Kidney (tissue), 22 donors: ENCODE measurements at places on chromosomes 1 and 21. TPM values are rescaled to one million over a fixed set of nuclear protein-coding genes. Genes with fewer than 3 reads are reported as not detected.

DNA sequence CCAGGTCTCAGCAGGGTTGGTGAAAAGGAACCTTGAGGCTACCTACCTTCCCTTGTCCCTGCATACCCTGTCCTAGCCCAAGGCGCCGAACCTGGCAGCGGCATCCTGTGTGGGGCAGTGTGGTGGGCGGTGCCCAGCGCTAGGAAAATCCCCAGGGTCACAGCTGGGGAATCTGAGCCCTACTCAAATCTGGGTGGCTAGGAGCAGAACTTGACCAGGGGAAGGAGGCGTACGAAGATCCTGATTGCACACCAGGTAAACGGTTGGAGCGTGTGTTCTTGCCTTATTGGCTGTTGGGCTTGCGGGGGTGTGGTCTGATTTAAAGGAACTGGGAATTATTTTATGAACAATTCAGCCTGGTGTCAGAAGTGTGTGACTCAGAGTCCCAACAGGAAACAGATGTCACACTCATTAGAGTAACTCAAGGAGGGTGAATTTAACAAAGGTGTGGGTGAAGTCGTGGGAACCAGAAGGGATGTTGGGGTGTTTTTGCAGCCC is 118.6 kb downstream of the LRIG2 start:
- no peak overlapping the region for H3K27ac ChIP-seq
- no peak for DNase-seq
- no peaks in the 10 kb centered on the region for H3K36me3 ChIP-seq

GRCh38 chr1:168772428-168773060 is 43.5 kb upstream of the DPT start:
- no peaks in the 10 kb centered on the region for H3K27me3 ChIP-seq
- no peak overlapping the region for H3K27ac ChIP-seq
- no peaks in the 10 kb centered on the region for H3K36me3 ChIP-seq
- no peak overlapping the region for H3K4me3 ChIP-seq

DNA sequence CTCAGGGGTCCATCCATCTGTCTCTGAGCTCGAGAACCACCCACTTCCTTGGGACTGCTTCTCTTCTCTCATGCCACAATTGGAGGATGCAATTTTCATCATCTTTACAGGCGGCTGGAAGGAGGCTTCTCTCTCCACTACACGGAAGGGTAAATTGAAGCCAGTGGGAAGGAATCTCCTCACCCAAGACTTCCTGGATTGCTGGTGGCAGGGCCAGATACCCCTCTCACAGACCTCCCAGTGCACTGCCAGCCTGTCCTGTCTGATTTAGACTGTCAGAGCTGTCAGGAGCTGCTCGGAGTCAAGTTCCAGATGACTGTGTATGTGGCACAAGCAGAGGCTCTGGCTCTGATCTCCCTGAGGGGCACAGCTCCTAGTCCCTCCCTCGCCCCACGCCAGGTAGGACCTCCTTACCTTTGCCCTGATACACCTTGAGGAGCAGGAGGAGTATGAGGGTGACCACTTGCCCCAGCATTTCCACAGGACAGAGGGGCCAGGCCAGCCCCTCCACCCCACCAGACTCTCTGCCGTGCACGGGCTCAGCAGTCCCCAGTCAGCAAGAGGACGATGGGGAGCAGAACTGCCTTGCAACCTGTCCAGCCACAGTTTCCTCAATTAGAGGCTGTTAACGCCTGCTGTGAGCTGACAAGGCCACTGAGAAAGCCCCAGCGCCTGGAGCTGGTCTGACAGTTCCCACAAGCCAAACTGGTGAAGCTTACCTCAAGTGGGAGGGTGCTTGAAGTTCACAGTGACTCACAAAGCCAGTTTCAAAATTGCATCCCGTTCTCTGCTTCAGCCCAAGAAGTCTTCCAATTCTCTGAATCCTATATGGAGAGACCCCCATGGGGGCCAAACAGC is at the start of gene CD244:
Gene CD244 (minus strand): TSS at position 685 of the 858 bp plus-strand sequence. CDS start 210 bp downstream, at position 475.
- DNase-seq: no peak
- H3K36me3 ChIP-seq: no peaks in the 10 kb centered on the region
- no peak within 1 kb of the TSS for H3K4me3 ChIP-seq
- H3K4me1 ChIP-seq: no peaks in the 10 kb centered on the region
- H3K27ac ChIP-seq: no peak within 1 kb of the TSS

GRCh38 chr1:196136396-196136795 is 471.8 kb downstream of the KCNT2 start:
- no peak for DNase-seq
- H3K4me1 ChIP-seq: no peaks in the 10 kb centered on the region
- H3K27me3 ChIP-seq: no peaks in the 10 kb centered on the region

DNA sequence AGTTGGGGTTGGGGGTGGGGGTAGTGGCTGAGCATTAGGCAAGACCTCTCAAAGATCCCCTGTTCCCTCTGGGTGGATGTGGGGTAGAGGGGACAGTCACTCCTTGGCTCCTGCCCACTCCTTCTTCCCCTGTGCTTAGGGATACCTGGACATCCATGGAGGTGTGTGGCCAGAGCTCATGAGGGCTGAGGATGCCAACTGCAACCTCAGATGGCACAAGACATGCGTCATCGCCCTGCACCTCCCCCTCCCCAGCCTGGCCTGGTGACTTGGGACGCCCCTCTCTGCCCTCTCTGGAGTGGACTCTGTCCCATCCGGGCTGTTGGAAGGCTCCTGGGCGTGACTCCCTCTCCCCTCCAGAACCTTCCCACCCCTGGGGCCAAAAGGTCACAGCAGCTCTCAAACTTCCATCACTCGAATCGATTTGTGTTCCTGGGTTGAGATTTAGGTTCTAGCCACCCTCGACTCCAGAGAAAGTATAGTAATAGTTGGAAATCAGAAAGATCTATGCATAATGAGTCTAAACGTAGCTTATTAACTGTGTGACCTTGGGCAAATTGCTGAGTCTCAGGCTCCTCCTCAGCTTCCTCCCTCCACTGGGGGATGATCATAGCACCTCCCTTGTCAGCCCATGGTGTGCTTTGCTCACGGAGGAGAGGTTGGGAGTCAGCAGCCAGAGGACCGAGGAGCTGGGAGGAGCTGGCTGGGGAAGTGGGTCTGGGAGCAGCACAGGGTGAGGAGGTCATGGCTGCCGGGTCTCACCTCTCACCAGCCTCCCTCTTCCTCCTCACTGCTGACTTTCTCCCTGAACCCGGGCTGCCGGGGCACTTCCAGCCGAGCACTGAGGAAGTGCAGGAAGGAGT is 2.2 kb upstream of the PTPN7 start:
- no peak overlapping the region for H3K4me3 ChIP-seq
- no peak for DNase-seq
- H3K36me3 ChIP-seq: no peaks in the 10 kb centered on the region
- peaks cover 3% of the 10 kb centered on the region for H3K4me1 ChIP-seq
- no peaks in the 10 kb centered on the region for H3K27me3 ChIP-seq

DNA sequence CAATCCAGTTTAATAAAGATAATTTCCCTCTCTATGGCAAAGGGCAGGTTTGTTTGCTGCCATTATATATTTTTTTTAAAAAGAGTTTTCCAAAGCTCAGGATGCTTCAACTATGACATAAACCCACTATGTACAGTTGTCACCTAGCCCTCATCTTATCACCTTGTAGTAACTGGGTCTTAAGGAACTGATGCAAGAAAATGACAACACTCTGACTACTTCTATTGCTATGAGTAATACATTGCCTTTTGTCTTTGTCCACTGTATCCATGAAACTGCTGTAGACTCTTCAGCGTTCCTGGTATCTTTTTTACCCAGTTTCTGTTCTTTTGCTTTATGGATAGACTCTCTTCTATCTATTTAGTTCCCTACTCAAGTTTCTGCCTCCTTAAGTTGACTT is 586.5 kb downstream of the NEGR1 start:
- H3K27me3 ChIP-seq: no peaks in the 10 kb centered on the region
- H3K4me3 ChIP-seq: no peak overlapping the region
- H3K4me1 ChIP-seq: no peaks in the 10 kb centered on the region
- DNase-seq: no peak
- no peak overlapping the region for H3K27ac ChIP-seq

- H3K4me3 ChIP-seq: no peak overlapping the region
- no peaks in the 10 kb centered on the region for H3K27me3 ChIP-seq
- no peaks in the 10 kb centered on the region for H3K4me1 ChIP-seq
- no peak for DNase-seq
- H3K27ac ChIP-seq: no peak overlapping the region
- H3K36me3 ChIP-seq: no peaks in the 10 kb centered on the region
These were observed 64.9 kb downstream of the CD2 start for GRCh38 chr1:116819081-116819480.

Gene SEMA6C
- total RNA-seq: 7.6 TPM

Gene CNKSR1
- 19.7 TPM for total RNA-seq

Gene RCSD1
- total RNA-seq: 18.3 TPM
